ENCODE measurements at places on chromosomes 7 and 10.

GRCh38 chr10:7988989-7989388 lies 65.5 kb upstream of the GATA3 start:
- DNase-seq, result no peak

DNA sequence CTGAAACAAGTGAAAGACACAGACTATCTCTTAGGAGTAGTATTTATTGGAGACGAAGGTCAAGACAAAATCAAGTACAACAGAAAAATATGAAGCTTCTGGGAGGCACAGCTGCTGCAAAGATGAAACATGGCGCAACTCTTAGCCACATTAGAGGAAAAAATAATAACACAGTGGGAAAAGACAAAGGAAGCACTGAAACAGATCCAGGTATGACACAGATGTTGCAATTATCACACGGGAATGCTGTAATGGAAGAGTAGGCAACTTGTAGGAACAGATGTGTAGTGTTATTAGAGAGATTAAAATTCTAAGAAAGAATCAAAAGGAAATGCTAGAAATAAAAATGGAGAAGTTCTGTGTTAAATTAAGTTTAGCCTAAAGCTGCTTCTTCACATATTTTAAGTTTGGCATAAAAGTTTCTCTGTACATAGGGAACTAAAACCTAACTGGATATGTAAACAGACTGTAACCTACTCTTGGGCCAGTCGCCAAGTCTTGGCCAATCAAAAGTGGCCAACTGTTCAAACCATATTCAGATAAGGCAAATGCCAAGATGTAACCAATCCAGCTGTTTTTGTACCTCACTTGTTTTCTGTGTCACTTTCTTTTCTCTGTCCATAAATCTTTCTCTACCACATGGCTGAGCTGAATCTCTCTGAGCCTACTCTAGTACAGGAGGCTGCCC lies 1132.0 kb upstream of the LRRTM3 start:
- no peak for DNase-seq

DNA sequence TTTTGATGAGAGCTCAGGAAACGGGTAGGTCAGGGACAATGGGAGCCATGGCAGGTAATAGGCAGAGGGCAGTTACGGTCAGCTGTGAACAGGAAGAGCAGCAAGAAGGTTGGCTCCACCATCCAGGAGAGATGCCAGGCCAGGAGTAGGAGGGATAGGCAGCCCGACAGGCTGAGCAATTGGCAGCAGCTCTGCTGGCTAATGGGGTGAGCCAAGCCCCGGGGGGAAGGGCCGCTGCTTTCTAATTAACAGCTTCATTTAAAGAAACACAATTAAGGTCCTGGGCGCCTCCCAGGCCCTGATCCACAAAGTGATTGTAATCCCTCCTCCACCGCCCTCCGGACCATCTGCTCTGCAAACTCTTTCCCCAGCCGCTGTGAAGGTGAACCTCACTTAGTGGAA lies 23.7 kb downstream of the SH2B2 start:
- DNase-seq, result no peak

GRCh38 chr10:72483471-72483870 lies 128.8 kb upstream of the DNAJB12 start:
- no peak for DNase-seq

- DNase-seq, result no peak
Observed at GRCh38 chr10:75540981-75541380, 109.6 kb downstream of the LRMDA start.

Data from GDM1 (cell line).